ENCODE measurements at places on chromosomes 5 and 9. TPM values are rescaled to one million over a fixed set of nuclear protein-coding genes. Genes with fewer than 3 reads are reported as not detected.

PCDHA9 gene
- not detected for total RNA-seq

ANKRD18B gene
- total RNA-seq: 5.0 TPM

USP20 gene
- 6.3 TPM for total RNA-seq

ZNF169 gene
- 1.5 TPM for total RNA-seq

SLC36A3 gene
- total RNA-seq: not detected

CDKN2B gene
- not detected for total RNA-seq

COL15A1 gene
- total RNA-seq: 0.34 TPM

RASEF gene
- total RNA-seq: 11.3 TPM

TXNDC8 gene
- total RNA-seq: not detected

NUTM2F gene
- not detected for total RNA-seq

SLC1A1 gene
- total RNA-seq: 1.8 TPM

ERCC8 gene
- 21.7 TPM for total RNA-seq

CIZ1 gene
- total RNA-seq: 102 TPM

CARD9 gene
- 0.85 TPM for total RNA-seq

TMEM215 gene
- not detected for total RNA-seq

LMNB1 gene
- total RNA-seq: 58.3 TPM

MYORG gene
- total RNA-seq: 4.5 TPM

FOXD4L3 gene
- total RNA-seq: not detected

IL13 gene
- not detected for total RNA-seq

GBA2 gene
- 31.9 TPM for total RNA-seq

SNCB gene
- total RNA-seq: 0.91 TPM

IL6ST gene
- total RNA-seq: 36.9 TPM

NPDC1 gene
- total RNA-seq: 83.0 TPM

SLC6A19 gene
- total RNA-seq: not detected

SLC46A2 gene
- not detected for total RNA-seq

PRDM9 gene
- total RNA-seq: not detected
